ENCODE measurements at places on chromosomes 2 and 18.

DNA sequence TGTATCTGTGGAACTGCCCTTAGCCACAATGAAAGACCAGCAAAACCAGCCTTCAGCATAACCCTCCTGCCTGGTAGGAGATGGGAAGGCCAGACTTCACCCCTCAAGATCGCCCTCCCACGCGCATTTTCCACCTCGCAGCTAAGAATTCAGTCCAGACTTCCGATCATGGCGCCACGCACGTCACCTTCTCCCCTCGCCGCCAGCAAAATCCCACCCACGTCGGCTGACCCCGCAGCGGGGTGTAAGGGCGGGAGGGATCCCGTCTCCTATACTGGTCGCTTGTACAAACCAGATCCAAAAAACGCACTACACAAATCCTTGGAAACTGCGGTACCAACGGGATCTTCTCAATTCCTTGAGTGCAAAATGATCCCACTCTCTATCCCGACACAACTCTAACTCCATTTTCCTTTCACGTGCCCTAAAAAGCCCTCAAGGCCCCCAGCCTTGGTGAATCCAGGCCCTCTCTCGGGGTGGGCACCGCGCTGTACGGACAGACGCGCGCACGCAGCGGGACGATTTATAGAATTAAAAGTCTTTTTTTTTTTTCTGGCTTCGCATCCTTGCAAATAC lies 1.0 kb upstream of the BMPR2 start:
- DNase-seq, result peak; percentile 75

- peak; percentile 79 for DNase-seq
These were observed 36.0 kb downstream of the GALNT3 start for GRCh38 chr2:165757906-165758675.

DNA sequence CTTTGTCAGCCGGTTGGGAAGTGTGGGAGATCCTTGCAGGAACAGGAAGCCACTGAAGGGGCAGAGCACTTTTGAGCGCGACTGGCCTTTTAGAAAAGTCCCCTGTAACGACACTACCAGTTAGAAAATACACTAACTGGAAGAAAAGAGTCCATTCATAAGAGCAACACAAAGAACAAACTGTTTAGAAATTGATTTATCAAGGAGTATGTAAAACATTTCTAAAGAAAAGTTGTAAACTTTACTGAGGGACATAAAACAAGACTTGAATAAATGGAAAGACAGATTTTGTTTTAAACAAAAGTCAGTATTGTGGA lies 29.8 kb upstream of the POMC start:
- no peak for DNase-seq

GRCh38 chr2:156437272-156437930 lies 1.2 kb downstream of the GPD2 start:
- DNase-seq, result no peak

All from DMS79 treated with DMSO at 0.1 percent for 48 hours (cell line).